Eye (tissue), 1 donor: ENCODE measurements at places on chromosomes 2 and 18.

DNA sequence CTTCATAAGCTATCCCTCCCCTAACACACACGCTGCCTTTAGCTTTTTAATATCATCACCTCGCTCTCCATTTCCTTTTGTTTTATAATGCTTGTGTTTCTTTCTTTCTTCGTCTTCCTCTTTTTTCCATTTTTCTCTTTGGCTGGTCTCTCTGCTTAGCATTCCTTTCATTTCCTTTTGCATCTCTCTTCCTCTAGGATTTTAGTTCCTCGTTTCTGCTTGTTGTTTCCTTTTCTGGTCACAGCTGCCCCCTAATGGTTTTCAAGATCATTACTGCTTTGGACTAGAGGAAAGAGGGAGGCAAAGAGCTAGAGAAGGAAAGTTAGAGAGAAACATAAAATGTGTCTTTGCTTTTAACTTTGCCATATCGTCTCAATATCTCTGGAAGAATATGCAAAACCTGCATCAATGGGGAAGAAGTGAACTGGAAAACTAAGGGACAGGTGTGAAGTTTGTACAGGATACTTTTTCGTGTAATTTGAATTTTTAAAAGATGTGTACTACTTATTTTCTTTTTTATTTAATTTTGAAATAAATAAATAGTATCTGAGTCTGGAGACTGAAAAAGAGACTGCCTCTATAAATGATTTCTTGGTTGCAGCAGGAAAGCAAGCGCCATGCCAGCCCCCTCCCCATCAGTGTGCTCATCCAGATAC, 6.3 kb upstream of the NRP2 start:
- peak; percentile 90 for DNase-seq

DNA sequence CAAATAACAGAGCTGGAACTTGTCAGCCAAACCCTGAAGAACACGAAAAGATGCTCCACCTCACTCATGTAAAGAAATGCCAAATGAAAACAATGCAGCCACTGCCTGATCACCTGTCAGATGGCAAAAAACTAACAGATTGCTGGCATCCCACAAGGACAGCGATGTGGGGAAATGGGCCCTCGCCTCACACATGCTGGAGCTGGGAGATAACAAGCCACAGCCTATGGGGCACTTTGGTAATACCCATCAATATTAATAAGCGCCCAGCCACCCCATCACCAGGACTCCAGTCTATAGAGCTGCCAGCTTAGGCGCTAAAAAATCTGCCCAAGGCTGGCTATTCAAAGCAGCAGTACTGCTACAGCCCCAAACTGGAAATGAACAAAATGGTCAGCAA, 27.0 kb downstream of the TFCP2L1 start:
- DNase-seq, result no peak

GRCh38 chr2:63132020-63132419, 81.4 kb downstream of the OTX1 start:
- no peak for DNase-seq

DNA sequence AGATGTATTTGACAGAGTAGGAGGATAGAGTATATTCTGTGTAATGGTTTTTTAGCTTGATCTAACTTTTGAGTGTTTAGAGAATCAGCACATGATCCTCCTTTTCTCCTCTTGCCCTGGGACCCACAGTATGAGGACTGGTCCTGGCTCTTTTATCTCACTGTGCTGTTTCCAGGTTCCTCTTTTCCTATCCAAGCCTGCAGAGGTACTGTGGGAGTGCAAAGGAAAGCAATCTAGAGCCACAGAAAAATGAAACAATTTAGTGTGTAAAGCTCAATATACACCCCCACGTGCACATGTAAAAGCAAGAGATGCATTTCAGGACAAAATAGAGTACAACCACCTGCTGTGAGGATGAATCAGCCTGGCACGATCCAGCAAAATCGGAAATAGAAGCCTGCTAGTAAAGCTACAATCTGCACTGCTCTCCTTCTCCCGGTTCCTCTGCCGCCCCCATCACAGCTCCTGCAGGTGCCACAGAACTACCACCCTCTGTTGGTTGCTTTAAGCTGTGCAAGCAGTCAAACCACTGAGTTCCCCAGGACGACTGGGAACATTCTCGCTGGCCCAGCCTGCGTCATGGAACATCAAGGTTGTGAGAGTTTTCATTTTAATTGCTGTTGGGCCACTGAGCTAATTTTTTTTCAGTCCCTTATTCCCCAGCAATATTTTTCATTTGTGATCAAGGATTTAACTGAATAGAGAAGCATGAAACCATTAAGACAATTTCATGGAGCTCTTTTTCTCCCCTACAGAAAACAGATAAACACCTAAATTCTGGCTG, 47.8 kb upstream of the MAPRE3 start:
- peak; percentile 82 for DNase-seq

- DNase-seq, result no peak
These were observed 66.9 kb downstream of the BCL11A start for GRCh38 chr2:60486551-60486950.

DNA sequence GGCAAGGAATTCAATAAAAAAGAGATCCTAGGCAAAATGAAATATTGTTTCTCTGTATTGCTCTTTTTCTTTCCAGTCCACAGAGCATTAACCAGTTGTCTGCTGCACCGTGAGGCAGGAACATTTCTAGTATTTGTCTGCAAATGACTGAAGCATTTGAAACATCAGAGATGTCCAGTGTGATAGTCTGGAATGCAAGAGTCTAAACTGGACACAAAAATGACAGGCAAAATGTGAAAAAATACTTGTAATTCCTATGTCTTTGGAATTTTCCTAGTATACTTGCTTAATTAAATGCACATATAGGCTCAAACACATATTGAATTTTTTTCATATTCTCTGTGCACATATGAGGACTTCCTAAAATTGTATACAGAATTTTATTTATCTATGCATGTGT, 120.5 kb upstream of the SPATS2L start:
- no peak for DNase-seq

DNA sequence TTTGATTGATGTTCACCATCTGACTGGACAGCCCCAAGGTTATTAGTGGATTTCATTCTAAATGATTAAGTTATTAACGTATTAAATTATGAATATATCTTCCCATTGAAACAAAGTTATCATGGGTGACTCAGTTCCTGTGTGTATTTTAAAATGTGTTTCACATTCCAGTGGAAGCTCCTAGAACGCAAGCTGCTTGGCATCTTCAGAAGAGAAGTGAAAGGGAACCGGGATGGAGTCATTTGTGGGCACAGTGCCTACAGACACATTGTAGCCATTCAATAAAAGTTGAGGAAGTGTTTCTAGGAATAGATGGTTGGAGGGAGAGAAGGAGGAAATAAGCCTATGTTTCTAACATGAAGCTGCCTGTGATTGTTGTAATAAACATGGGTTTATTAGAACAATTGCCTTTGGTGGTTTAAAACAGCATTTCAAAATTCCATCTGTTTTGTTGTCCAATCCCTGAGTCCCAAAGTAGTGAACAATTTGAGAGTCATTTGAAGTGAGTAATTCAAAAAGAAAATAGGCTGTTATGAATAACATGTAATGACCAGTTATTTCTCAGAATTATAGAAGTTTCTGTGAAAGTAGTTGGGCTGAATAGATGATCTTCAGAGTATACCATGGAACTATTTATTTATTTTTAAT, 143.5 kb downstream of the PKP4 start:
- DNase-seq, result peak; percentile 24

GRCh38 chr2:109321570-109321969, 192.6 kb downstream of the SH3RF3 start:
- DNase-seq, result no peak

DNA sequence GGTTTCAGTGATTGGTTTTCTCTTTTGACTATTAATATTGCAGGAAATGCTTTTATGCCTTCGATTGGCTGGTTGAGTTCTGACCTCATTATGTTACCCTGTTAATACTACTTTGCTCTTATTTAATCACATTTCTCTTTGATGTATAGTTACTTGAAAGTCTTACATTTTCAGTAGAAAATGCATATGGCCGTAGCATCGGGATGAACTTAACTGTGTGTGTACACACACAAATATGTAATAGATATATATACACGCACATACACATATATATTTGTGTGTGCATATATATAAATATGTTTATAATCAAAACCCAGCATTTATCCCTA, 1.6 kb downstream of the EPC2 start:
- DNase-seq, result no peak

DNA sequence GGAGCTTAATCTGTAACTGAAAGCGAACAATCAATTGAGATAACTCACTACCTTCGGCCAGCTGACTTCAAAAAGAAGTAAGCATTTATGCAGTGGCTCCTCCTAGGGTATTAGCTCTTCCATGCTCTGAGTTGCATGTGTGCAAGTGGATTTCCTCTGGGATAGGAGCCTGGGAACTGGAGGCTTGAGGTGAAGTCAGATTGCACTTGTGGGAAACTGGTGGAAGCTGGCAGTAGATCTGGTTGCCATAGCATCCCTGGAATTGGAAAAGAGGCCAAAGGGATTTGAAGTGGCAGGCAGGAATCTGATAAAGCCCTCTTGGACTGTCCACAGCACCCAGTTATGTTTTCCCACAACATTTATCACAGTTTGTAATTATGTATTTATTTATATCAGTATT, 50.6 kb upstream of the FMNL2 start:
- no peak for DNase-seq

DNA sequence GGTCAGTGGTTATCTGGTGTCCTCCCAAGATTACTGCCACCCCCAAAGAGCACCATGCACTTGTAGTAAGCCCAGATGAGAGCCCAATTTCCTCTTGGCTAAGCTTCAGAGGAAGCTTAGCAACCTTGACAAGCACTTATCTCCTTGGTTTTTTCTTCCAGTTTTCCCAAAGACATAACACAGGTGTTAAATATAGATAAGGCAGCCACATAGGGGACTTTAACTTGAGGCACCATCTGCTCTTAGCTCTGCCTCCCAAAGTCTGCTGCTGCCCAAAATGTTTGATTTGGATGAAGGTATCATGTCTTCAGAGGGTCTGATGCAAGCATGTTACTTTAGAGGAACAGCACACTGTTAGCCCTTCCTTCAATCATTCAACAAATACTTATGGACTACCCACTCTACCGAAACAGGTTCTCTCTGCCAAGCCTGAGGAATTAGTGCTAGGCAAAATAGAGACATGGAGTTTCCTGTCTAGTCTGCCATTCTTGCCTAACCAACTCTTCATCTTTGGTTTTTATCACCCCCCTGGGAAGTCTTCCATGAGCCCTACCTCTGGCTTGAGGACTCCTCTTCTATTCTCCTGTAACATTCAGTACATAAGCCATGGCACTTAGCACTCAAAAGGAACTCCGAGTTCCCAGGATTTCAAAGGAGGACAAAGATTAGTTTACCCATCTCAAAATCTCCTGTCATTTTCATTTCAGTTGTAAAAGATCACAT, 73.7 kb downstream of the SP3 start:
- no peak for DNase-seq

DNA sequence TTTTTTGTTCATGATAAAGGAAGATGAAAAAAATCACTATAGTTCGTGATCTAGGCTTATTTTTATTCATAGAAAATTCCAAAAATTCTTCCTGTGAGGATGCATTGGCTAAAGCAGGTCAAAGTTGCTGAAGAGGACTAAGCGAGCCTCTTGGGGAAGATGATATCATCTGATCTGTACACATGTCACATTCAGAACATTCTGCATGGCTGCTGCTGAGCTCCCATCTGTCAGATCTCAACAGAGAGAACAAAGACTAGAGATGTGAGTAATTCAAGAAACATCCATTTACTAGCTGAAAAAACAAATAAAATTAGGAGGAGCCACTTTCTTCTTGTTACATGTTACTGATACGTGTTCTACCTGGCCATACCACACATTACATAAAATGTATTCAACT, 518.6 kb upstream of the FSIP2 start:
- DNase-seq, result peak; percentile 88

- no peak for DNase-seq
These were observed 336.9 kb downstream of the CBLN2 start for GRCh38 chr18:72207280-72207679.

GRCh38 chr2:26144953-26145680, 27.8 kb upstream of the GAREM2 start:
- DNase-seq, result peak; percentile 84

GRCh38 chr2:28662044-28662443, 89.6 kb upstream of the PPP1CB start:
- no peak for DNase-seq

DNA sequence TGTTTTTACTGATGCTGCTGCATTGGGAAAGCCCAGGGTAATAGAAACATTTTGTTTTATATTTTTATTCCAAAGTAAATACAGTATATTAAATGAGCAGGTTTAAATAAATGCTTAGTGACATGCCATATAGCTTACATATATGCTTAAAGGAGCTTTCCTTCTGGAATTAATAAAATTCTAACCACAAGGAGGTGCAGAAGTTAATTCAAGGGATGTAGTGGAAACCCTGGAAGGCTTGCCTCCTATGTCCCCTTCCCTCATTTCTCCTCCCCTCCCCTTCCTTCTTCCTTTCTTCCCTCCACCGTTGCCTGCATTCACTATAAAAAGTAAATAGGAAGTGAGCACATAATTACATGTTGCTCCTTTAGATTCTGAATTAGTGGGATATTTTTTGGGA, 96.3 kb downstream of the UBE2E3 start:
- DNase-seq, result no peak

DNA sequence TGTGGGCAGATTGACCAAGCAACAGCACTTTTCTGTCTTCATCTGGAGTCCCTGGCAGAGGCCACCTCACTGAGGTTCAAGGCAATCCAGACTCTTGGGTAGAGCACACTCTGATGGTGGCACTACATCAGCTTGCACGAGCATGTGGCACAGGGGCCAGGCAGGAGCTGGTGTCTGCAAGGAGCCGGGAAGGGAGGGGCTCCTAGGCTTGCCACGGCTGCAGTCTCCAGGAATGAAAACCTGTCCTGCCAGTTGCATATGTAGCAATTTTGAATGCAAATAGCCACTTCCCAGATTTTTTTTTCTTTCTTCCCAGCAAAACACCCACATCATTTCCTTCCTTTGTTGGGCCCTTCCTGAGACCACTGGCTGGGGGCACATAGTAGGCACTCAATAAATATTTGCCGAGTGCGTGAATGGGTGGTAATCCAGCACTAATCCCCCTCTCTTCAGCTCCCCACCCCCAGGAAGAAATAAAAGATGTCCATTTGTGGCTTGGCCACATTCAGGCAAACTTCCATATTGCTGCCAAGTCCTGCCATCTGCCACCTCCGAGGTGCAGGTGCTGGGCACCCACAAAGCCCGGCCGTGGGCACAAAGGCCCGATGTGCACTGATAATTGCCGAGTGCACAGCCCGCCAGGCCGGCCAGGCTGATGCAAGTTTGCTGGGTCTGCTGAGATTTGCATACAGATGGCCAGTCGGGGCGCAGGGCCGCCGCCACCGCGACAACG, 72.4 kb downstream of the MYCN start:
- peak; percentile 51 for DNase-seq

DNA sequence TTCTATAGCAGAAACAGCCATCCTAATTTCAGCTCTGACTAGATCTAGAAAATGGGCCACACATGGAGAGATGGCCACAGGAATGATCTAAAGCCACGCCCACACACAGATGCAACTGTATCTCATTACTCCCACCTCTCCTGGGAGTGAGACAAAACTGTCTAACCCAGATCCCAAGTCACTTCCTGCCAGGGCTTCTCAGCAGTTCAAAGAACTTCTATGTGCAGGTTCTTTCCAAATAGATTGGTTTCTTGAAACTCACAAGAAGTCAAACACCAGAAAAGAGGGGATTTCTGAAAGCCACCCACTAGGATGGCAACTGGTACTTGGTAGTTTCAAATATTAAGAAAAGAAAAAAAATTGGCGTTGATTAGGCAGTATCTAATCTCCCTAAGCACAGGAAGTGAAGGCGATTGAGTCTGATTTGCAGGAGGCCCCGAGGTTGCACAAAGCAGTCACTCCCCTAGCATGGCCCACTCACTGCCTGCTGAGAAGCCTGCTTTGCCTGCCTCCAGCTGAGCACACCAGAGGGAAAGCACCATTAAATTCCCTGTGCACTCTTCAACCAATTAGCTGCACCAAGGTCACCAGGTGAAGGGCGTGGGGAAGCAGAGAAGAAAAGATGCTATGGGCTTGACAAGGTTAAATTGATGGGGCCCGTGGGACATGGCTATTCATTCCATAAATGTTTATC, 51.1 kb downstream of the PAPOLG start:
- peak; percentile 44 for DNase-seq
